ENCODE measurements at places on chromosomes 6 and 20.

DNA sequence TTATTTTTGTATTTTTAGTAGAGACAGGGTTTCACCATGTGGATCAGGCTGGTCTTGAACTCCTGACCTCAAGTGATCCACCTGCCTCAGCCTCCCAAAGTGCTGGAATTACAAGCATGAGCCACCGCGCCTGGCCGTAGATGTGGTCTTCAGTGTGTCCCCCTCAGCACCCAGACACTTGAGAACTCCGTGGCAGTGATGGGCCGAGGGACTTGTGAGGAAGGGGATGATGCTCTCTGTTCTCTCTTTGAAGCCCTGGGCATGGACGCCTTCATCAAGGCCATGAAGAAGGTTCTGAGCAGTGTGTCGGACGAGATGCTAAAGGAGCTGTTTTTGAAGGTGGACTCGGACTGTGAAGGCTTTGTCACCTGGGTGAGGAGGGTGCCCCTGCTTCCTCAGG is 16.9 kb downstream of the EFCAB8 start:
- no peak for DNase-seq

GRCh38 chr20:63622732-63623131 is 4.2 kb downstream of the GMEB2 start:
- no peak for DNase-seq

DNA sequence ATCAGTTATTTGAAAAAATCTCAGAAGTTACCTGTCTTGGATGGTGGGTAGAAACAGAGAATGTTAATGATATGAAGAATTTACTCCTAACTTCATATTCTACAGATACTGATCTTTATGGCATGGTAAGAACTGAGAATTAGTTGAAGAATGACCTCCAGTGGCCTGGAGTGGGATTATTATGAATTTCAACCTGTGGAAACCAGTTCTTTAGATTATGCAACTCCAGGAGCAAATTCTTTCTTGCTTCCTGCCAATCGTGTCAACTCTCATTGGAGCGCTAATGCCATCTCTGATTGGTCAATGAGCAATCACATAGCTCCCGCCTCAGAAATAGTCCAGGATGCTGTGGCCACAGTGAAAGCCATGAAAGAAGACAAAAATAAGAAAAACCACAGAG is 40.6 kb downstream of the LYRM2 start:
- DNase-seq: peak; percentile 5

DNA sequence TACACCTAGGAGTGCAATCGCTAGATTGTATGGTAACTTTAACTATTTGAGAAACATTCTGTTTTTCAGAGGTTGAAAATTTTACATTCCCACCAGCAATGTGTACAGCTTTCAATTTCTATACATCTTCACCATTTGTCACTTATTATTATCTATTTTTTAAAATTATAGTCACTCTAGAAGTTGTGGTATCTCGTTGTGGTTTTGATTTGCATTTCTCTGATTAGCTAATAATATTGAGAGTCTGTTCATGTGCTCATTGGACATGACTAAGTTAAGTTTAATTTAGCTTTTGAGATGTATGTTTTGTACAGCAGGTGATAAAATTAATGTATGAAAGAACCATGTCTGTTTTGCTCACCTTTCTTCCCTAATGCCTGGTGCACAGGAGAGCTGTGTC is 34.8 kb upstream of the PLCB1 start:
- no peak for DNase-seq

DNA sequence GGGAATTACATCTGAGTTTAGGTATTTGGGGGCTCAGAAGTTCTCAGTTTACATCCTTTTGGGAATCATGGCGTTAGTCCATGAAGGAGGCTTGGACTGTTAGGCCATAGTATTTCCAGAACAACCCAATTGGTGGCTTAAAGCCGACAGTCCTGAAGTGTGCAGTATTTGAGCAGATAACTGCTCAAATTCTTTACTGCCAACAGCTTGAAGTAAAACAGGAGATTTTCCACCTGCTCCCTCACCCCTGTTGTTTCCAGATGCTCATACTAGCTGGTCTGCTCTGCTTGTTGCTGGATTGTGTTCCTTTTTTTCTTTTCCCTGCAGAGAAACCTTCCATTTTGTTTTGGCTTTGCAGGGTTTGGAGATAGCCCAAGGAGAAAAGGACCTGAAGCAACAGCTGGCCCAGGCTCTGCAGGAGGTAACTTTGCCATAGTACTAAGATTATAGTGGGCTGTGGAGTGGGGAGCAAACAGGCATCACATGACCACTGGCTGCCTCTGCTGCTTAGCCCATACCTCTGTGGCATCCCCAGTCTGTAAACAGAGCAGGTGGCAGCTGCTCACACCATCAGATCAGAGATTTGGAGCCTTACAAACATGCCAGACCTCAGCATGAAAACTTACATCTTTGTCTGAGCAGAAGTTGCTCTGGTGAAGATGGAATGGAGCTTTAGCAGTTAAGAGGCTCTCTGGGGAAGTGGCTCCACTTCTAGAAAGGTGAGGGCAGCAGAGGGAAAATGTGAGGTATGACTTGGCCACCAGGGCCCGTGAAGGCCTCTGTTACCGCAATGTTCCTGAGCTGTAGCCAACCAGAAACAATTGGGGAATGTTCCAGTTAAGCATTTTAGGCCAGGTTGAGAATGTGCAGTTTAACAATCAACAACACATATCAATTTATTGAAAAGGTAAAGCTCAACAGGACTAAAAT is 17.6 kb downstream of the RNF8 start:
- DNase-seq: no peak

GRCh38 chr20:9517297-9518162 is 3.1 kb downstream of the LAMP5 start:
- DNase-seq: no peak

DNA sequence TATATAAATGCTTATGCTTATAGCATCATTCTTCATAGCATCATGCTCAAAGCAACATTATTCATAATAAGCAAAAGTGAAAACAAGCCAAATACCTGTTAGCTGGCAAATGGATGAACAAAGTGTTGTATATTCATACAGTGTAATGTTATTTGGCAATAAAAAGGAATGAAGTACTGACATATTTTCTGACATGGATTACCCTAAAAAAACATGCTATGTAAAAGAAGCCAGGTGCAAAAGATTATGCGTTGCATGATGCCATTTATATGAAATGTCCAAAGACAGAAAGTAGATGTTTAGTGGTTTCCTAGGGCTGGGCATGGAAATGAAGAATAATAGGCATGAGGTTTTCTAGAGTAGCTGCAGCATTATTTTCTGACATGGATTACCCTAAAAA is 77.1 kb downstream of the GFRA4 start:
- no peak for DNase-seq

GRCh38 chr20:36467076-36467999 is 74.0 kb upstream of the MYL9 start:
- peak; percentile 22 for DNase-seq

- no peak for DNase-seq
These were observed 40.9 kb downstream of the CDKAL1 start for GRCh38 chr6:20575125-20575524.

DNA sequence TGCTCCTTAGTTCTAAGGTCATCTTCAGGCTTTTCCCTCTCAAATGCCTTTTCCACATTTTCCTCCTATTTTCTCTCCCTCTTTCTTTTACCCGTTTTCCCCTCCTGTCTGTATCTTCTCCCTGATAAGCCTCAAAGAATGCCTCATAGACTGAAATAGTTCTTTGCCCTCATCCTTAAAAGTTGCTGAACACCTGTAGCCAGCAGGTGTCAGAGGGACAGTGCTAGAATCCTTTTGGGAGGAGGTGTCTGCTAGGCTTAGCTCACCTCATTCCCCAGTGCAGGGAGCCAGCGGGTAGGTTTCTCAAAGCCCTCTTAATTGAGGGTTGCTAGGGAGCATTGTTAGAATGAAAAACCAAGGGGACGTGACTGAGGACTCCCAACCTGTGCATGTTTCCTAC is 204.0 kb downstream of the TSHZ2 start:
- DNase-seq: no peak

GRCh38 chr6:16872543-16873235 is 111.4 kb upstream of the ATXN1 start:
- DNase-seq: no peak
